ENCODE measurements at places on chromosomes 11 and 22.

DNA sequence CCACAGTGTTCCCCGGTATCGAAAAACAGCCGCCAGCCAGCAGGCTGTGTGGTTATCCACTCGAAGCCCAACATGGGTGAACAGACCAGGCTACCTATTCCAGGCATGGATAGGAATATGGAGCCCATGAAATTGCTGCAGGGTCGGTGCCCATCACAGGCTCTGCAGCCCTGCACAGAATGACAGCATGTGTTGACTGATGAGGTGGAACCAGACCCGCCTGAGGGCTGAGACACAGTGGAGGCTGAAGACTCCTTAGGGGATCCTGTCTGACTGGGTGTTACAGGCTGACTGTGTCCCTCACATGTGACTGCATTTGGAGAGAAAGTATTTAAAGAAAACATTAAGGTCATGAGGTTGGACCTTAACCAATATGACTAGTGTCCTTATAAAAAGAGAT is 6.2 kb upstream of the YPEL1 start:
- DNase-seq: no peak

DNA sequence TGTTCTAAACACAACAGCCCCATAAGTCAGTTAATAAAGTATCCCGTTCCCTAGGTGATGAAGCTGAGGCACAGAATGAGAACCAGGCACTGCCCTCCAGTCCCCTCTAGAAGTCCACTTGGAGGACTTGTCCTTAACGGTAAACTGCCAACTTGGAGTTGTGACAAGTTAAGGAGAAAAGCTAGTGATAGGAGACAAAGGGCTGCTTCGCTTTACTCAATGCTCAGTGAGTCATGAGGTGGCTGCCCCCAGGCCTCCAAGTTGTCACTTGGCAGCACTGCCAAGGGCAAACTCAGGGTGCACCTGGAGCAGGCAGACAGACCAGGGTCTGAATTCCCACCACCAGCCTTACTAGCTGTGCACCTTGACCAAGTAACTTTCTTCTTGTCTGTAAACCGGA is 13.5 kb downstream of the SLC43A1 start:
- no peak for DNase-seq

DNA sequence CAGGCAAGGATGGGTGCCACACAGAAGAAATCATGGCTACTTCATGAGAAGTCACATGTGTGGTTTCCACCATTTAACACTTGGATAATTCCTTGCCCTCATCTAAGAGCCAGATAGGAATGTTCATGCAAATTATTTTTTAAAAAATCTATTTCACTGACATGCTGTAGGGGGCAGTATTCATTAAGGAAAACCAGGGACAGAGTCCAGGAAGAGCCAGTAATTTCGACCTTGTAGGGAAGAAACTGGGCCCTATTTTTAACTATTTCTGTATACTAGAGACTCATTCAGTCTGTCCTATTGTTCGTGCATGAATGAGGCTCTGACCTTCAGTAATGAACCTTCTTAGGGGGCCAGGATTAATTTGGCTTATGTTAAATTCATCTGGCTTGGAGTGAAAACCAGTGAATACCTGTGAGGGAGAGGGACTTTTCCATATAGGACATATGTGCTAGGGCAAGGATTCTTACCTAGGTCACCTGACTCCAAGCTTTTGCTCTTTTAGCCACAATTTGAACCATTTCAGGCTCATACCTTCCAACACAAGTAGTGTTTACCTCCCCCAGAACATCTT is 192.7 kb downstream of the NAV2 start:
- DNase-seq: no peak

GRCh38 chr22:33315954-33316353 is 257.8 kb upstream of the SYN3 start:
- no peak for DNase-seq

- DNase-seq: no peak
Measured at GRCh38 chr11:57598831-57599155, 1.3 kb downstream of the SERPING1 start.

GRCh38 chr11:24709928-24710565 is 213.2 kb downstream of the LUZP2 start:
- DNase-seq: no peak

DNA sequence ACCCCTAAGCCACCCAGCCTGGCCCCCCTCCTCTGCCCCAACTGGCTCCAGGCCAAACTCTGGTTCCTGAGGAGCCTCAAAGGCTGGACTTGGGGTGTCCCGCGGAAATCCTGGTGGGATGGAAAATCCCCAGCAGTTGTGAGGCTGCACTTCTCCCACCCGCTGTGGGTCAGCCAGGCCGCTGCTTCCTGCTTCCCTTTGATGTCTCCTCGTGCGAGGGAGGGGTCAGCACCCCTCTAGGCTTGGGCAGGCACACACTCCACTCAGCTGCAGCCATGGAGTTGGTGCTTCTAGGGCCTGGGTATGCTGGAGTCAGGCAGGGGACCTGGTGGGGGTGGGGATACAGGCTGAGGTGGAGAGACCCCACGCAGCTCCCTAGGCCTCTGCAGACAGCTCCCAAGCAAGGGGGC is 12.0 kb downstream of the KCNQ1OT1 start:
- no peak for DNase-seq

DNA sequence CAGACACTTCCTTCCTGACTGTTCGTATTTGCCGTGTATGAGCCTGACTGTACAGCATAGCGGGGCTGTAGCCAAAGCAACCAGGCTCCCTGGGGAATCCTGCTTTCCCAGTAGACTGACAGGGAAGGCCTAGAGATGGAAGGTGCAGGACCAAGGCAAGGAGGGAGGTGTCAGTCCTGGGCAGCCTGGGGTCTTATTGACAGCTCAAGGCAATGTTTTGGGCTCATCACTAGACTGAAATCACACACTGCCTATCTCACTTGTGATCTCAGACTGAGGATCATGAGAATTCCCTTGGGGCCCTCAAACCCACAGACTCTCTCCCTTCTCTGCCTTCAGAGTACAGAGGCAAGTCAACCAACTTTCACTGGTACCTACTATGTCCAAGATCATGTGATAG is 346.8 kb upstream of the NARS2 start:
- no peak for DNase-seq

DNA sequence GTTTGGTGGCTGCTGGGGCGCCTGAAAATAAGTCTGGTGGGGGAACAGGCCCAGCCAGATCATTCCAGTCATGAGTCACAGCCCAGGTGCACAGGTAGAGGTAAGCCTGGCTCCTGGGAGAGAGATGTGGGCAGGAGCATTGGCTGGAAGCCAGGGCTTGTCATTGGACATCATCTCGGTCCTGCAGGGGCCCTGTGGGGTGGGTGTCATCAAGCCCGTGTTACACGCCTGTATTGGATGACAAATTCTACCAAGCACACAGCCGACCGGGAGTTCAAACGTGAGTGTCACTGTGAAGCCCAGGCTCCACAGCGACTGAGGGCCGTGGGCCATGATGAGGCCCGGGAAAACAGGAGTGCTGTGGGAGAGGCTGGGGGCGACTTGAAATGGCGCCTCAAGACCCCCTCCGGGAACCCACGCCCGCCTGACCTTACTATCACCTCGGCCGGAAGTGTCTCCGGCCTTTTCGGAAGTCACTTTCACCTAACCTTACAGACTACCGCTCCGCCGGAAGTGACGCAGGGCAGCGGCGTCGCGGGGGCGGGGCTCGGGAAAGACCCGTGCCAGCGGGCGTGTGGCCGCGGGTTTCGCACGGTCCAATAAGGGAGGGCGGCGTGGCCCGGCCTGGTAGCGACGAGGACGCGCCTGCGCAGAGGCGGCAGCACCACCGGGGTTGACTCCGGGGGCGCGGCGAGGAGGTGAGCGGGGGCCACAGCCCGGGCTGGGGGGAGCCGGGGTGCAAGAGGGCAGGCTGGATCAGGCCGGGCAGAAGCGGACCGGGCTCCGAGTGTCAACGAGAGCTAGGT is at the start of gene FKBP2:
Gene FKBP2 (plus strand): TSS at position 661 of the 806 bp plus-strand sequence. CDS start 1,293 bp downstream, outside the sequence.
- no peak for DNase-seq

- no peak for DNase-seq
Measured at GRCh38 chr11:70135625-70136059, 57.5 kb downstream of the ANO1 start.

GRCh38 chr11:72012091-72012630 is 13.5 kb downstream of the IL18BP start:
- no peak for DNase-seq

Measured in epithelial cell of proximal tubule (primary cell).